MCF 10A (cell line): ENCODE measurements at places on chromosomes 6 and 20.
A peak's percentile ranks its signal among the peaks of the same experiment; 100 is the strongest.

GRCh38 chr6:15822835-15823234 is 160.0 kb upstream of the DTNBP1 start:
- no peak for DNase-seq

DNA sequence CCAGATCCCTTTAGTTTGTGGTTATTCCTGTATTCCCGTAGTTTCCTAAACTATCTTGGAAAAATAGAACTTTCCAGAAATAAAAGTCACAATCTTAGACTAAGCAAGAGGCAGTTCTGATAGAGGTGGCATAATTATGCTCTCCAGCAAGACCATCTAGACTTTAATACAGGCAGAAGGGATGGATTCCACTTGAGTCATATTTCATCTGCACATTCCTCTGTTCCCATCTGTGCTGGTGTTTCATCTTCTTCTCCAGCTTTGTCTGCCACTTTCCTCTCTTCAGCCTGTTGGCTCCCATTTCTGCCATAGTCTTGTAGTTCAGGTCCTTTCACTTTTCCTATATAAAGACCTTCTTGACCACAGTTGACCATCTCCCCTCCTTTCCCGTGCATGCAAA is 102.9 kb downstream of the SOBP start:
- DNase-seq = no peak

GRCh38 chr6:64014595-64014994 is 379.0 kb downstream of the PHF3 start:
- no peak for DNase-seq

DNA sequence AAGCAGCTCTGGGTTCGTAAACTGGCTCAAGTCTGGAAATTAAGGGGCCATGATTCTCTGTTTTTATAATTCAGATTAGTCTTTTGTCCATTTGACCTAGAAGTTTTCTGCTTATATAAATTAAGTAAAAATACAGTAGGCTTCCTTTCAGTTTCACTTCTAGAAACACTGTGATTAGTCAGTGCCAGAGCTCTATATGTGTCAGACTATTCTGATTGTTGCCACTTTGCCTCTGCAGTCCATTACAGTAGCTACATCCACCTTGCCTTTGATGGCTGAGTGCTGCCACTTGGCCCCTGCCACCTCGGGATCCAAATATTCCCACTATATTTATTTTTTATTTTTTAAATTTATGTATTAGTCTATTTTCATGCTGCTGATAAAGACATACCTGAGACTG is 7.9 kb downstream of the ZC2HC1B start:
- DNase-seq = no peak

DNA sequence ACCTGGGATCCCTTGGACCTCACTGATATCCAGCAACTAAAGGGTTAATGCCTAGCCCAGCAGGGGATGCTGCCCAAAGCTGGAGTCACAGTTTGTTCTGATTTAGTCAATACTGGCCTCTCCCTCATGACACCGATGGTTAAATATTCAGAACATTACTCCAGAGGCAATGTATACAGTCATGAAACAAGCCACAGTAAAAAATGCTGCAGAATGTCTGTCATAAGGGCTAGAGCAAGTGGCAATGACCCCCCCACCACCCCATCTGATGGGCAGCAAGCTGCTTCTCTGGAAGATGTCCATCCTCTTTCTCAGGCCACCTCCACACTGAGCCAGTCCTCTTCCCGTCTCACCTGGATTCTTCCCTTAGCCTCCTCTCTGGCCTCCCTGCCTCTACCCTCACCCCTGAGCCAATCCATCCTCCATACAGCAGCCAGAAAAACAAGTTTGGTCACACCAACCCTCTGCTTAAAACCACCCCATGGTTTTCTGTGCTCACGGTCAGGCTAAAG is 99.0 kb upstream of the KCNG1 start:
- DNase-seq = peak; percentile 47

- peak; percentile 18 for DNase-seq
These were observed 9.7 kb downstream of the LRRN4 start for GRCh38 chr20:6044115-6044514.

DNA sequence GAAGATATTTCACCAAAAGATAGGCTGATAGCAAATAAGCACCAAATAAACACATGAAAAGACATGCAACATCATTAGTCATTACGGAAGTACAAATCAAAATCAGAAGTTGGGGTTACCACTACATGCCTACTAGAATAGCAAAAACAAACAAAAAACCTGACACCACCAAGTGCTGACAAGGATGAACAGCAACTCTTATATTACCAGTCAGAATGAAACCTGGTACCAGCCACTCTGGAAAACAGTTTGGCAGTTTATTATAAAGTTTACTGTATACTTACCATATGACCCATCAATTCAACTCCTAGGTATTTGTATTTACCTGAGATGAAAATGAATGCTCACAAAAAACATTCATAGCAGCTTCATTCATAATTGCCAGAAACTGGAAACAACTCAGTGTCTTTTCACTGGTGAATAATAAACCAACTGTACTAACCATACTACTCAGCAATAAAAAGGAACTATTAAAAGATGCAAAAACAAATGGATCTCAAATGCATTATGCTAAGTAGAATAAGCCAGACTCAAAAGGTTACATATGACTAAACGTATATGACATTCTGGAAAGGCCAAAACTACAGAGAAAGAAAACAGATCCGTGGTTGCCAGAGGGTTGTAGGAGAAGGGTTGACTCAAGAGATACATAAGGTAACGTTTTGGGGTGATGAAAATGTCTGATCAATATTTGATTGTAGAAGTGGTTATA is 33.0 kb downstream of the NUP153 start:
- DNase-seq = no peak

DNA sequence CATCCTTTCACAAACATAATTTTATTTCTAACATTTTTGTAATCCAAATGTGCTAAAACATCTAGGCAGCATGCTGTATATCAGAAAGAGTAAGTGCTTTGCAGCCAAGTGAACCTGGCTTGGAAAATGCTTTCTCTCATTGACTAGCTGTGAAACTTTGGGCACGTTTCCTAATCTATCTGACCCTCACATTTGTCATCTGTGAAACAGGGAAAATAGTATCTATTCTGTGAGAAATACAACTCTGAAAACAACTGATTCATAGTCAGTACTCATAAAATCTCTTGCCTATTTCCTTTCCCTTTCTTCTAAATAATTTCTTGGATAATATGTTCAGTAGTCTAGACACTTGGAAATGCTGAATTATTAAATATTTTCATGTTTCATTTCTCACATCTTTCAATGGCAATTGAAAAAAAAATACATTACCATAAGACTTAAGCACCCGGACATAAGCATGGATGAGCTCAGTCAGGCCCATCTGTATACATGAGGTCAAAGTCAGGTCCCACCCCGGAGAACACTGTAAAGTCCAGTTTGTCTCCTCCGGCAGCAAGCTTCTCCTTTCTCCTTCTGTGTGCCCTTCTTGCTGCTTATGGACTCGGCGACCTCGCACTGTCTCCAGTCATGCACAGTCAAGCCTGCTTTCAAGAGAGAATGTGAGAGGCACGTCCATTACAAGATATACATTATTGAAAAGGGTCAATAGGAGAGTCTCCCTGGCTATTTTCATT is 455.0 kb upstream of the SOX4 start:
- DNase-seq = no peak

- DNase-seq = no peak
These were observed 561 bp downstream of the IL22RA2 start for GRCh38 chr6:137172734-137173431.

DNA sequence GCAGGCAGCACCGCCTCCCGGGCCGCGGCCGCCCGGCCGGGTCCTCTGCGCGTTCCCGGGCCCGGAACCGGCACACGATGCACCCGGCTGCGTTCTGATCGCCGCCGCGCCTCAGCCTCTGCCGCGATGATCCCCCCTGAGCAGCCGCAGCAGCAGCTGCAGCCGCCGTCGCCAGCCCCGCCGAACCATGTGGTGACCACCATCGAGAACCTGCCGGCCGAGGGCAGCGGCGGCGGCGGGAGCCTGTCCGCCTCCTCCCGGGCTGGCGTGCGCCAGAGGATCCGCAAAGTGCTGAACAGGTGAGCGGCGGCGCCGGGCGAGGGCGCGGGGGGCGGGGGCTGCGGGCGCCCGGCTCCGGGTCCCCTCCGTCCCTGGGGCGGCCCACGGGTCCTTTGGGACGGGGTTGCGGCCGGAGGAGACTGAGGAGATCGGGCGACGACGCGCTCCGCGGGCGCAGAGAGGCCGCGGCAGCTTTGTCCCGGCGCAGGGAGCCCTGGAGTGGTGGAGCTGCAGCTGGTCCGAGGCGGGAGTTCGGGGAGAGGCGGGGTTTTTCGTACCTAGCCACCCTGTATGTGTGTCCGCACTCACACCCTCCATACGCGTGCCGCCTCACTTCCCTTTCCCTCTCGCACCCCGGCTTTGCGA is 659 bp downstream of the SLC35F1 start:
- no peak for DNase-seq

DNA sequence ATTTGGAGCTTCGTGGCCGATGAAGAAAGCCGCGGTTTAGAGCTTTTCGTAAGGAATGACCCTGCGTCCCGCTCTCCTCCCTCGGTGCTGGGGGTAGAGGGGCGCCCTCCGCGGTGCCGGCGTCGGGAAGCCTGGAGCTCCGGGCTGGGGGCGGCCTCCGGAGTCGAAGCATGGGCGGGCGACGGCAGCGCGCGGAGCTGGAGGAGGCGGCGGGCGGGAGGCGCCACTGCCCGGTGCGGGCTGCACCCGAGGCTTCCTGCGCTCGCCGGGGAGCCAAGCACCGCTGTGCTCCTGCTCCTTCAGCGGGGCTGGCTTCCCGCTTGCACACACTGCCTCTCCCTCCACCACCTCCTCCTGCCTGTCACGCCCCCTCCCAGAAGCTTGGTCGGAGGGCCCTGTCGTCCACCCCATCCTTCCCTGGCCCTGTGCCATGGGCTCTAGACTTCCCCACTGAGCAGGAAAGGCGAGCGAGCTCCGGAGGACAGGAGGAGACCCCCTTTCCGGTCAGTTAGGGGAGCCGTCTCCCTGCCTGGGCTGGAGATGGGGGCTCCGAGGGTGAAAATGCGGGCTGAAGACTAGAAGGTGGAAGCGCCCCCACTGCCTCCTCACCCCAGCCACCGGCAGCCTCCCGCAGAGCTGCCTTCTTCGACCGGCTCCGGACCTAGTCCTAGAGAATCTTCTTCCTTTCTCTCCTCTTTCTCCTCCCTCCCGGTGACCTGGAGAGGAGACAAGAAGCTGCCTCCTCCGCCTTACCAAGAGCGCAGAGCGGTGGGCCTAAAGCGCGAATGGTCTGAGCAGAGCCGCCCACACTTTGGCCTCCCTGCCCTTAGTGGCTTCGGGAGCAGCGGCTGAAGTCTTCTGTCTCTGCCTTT is 1.8 kb downstream of the CDH4 start:
- peak; percentile 16 for DNase-seq
